ENCODE measurements at places on chromosomes 11 and 22. TPM values are rescaled to one million over a fixed set of nuclear protein-coding genes. Genes with fewer than 3 reads are reported as not detected.

Gene CSNK2A3
- total RNA-seq, result 1.7 TPM

Gene LRP4
- total RNA-seq, result 7.3 TPM

Gene MAJIN
- not detected for total RNA-seq

Gene KCNC1
- 0.05 TPM for total RNA-seq

Gene PANX3
- not detected for total RNA-seq

Gene LMO2
- 0.37 TPM for total RNA-seq

Gene UPK3A
- total RNA-seq, result not detected

Gene OR10D3
- total RNA-seq, result not detected

Gene ANO5
- 1.6 TPM for total RNA-seq

Gene GDPD4
- not detected for total RNA-seq

Gene CHRM1
- 0.07 TPM for total RNA-seq

Gene C2CD3
- 15.5 TPM for total RNA-seq

Gene CCDC15
- 0.53 TPM for total RNA-seq

Gene TEX54
- not detected for total RNA-seq

Gene DDTL
- 1.7 TPM for total RNA-seq

Gene DENND6B
- 3.6 TPM for total RNA-seq

Gene ATG2A
- total RNA-seq, result 20.3 TPM

Gene PANX2
- total RNA-seq, result 5.8 TPM

Gene CCDC81
- 0.21 TPM for total RNA-seq

Gene NCAPD3
- 22.0 TPM for total RNA-seq

Gene F2
- 3.1 TPM for total RNA-seq

Gene FOLR1
- total RNA-seq, result 0.11 TPM

Gene RAB38
- total RNA-seq, result 0.94 TPM

Gene SGSM1
- 0.57 TPM for total RNA-seq

Gene ANO1
- total RNA-seq, result 2.6 TPM

Gene KRTAP5-10
- not detected for total RNA-seq

Gene KCNK4
- total RNA-seq, result not detected

Gene TMEM191B
- total RNA-seq, result 1.1 TPM

Gene DEUP1
- not detected for total RNA-seq

Gene OR2AT4
- total RNA-seq, result not detected

Gene PGA4
- total RNA-seq, result 0.26 TPM

Gene USP2
- total RNA-seq, result 1.9 TPM

Gene HBB
- total RNA-seq, result 0.24 TPM

Gene RFPL3
- total RNA-seq, result not detected

Gene CRYAB
- 27.1 TPM for total RNA-seq

Gene TSGA10IP
- total RNA-seq, result not detected

Gene CTSD
- 634 TPM for total RNA-seq

Gene TRIM48
- not detected for total RNA-seq

Gene FERMT3
- 2.3 TPM for total RNA-seq

Gene QSER1
- total RNA-seq, result 12.3 TPM

Gene GPR83
- total RNA-seq, result 0.09 TPM

Gene OR4D6
- not detected for total RNA-seq

Gene UBQLN3
- total RNA-seq, result not detected

Gene MLC1
- total RNA-seq, result 0.06 TPM

Gene OR2AG2
- total RNA-seq, result not detected

Gene KIAA1671
- total RNA-seq, result 10.6 TPM
